ENCODE measurements at places on chromosomes 5 and 9. TPM values are rescaled to one million over a fixed set of nuclear protein-coding genes. Genes with fewer than 3 reads are reported as not detected.

GRCh38 chr9:71465392-71465791 lies 302.9 kb downstream of the CEMIP2 start:
- DNase-seq, result no peak

GRCh38 chr5:92713335-92713743 lies 867.7 kb downstream of the NR2F1-AS1 start:
- DNase-seq, result no peak

The PFN3 gene
- not detected for total RNA-seq

The TOR4A gene
- 48.9 TPM for total RNA-seq
